NCI-H1694 (cell line): ENCODE measurements at places on chromosomes 5 and 9.

- no peak for DNase-seq
Measured at GRCh38 chr5:78799266-78800017, 150.9 kb upstream of the LHFPL2 start.

DNA sequence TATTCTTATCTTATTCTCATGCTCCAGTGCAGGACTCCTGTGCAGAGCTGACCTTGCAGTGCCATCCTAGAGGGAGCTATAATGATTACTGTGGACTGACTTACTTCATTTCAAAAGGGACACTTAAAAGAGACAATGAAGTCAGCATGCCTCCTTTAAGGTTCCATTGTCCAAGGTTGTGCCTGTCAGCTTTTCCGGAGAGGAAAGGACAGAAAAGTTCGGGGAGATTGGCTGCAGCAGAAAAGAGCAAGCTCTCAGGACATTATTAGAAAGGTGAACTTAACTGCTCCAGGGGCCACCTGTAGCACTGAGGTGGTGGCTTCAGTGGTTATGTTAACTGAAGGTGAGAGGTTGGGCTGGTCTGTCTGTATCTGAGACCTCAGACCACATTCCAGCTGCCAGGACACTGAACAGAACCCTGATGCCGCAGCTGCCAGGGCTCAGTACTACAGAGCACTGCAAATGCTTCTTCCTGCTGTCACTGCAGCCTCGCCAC lies 112.9 kb downstream of the ST8SIA4 start:
- DNase-seq: no peak

GRCh38 chr5:72234265-72234700 lies 85.8 kb downstream of the MRPS27 start:
- DNase-seq: no peak

DNA sequence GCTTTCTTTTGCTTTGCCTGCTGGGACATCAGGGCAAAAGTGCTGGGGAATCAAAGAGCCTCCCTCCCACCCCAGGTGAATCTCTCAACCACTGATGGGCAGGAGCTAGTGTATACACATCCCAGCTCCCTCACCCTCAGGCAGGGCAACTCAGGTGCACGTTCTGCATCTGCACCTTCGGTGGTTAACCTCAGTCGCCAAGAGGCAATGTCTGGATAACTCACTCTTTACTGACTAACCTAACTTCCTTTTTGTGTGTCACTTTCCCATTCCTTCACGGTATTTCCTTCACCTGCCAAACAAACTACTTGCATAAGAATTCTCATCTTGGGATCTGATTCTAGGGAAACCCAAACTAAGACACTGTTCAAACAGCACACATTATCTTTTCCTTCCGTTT lies 26.3 kb downstream of the CNTFR start:
- no peak for DNase-seq

- no peak for DNase-seq
Measured at GRCh38 chr5:100595812-100596173, 60.6 kb downstream of the FAM174A start.
